ENCODE measurements at places on chromosomes 5 and 9.

GRCh38 chr5:55004729-55005128 is 19.3 kb upstream of the GZMK start:
- no peak for DNase-seq

DNA sequence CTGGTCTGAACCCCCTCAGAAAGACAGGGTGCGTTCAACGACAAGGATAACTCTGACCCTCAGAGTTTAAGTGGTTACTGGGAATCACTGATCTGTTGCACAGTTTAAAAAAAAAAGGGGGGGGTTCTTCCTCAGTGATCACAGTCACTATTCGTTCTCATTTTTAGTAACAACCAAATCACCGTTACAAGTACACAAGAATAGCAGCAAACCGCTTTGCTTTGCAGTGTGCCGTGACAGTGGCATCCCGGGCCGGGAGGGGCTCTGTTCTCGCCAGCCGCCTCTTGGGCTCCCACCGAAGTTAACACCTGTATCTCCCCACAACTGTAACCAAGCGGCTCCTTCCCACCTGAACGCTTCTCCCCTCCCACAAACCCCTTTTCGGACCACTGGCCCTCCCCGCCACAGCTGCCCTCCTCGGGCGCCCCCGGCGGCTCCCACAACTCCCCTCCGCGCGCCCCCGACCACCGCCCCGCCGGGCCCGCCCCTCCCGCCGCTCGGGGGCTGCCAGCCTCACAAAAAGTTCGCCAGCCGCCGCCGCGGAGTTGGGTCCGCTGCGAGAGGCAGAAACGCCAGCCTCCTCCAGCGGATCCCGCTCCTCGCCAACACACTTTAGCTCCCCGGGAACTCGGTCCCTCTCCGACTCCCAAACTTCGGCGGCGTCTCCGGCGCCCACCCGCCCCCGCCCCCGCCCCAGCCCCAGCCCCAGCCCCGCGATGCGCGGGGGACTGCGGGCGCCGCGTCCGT is 1.2 kb downstream of the SSBP2 start:
- peak; percentile 27 for DNase-seq

- DNase-seq = no peak
Measured at GRCh38 chr9:97672403-97672802, 24.7 kb downstream of the XPA start.

DNA sequence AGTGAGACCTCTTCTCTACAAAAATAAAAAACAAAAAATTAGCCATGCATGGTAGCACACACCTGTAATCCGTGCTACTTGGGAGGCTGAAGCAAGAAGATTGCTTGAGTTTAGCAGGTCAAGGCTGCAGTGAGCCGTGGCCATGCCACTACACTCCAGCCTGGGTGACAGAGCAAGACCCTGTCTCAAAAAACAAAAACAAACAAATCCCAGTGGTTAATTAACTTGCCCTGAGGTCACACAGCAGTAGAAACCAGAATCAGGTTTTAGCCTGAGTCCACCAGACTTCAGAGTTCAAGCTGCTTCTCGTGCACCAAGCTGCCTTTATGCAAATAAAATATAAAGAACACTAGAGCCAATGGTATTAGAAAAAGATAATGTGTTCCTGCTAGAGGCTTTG is 169.7 kb downstream of the GOLPH3 start:
- DNase-seq = no peak

DNA sequence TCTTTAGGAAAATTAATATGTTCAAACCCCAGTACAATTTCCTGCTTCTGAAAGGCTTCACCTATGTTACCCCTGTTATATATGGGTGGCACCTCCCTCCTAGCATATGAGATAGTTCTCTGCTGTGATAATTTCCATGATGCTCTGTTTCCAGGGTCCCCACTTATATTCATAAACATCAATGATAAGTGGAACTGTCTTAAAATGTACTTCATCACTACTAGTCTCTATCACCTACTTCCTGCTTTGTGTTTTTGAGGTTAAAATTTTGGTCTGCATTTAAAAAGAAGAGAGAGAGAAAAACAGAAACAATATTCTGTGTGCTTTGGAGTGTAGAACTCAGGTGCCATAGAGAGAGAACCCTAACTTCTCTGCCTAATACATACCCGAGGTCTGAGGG is 234.7 kb downstream of the HTR1A start:
- no peak for DNase-seq

DNA sequence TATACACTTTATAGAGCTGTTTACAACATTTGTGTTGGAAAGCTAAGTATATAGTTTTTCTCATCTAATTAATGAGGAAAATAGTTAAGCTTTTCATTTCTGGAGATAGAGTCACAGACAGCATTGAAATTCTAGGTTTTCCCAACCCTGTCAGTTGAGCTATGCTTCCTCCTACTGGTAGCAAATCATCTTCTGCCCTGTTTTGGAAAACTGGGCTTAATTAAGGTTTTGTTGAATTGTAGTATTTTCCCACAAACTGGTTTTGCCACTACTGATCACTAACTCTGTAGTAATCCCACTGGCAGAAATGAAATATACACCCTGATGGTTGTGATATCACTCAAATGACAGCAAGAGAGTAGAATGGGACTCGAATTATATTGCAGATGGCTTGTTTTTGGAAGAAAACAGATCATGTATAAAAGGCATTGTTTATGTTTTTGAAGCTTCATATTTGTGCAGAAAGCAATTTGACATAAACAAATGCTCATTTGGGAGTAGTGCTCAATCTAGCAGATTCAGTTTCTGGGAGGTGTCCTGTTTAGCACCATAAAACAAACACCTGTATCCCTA is 46.6 kb downstream of the CD180 start:
- no peak for DNase-seq

DNA sequence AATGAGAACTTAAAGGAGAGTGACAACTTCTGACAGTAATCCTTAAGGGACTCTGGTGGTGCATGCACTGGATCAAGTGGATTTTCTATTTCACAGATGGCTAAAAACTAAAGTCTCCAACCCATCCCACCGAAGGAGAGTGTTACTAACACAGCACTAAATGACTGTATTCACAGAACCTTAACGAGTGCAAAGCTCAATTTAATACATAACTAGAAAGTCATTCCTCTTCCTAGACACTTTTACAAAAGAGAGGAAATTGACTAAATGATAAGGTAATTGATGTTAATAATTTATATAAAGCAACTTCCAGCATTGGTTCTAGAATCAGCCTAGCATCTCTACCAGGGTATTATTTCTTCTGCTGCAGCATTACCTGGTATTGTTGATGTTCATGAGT is 189.8 kb downstream of the ADAMTS12 start:
- no peak for DNase-seq

GRCh38 chr5:95619096-95619495 is 791 bp upstream of the GPR150 start:
- no peak for DNase-seq

DNA sequence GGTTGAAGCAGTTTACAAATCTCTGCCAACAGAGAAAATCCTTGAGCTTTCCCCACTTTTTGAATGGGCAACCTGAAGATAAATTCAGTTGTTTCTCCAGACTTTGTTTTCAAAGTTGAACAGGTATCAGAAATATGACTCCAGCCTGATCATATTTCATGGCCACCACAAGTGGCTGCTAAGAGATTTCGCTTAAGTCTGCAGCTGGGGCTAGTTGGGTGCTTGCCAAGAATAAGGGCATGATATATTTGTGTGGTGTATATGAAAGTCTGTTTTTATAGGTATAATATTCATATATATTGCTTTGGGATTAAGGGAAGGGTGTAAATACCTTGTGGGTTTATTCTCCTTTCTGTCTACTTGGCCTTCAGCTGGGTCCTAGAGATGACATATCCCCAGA is 168.4 kb upstream of the GDNF start:
- DNase-seq = no peak

- DNase-seq = no peak
Measured at GRCh38 chr5:154842689-154843530, 7.5 kb downstream of the FAXDC2 start.

- DNase-seq = no peak
Measured at GRCh38 chr5:118236108-118236849, 752.1 kb downstream of the DTWD2 start.

- no peak for DNase-seq
Measured at GRCh38 chr5:108432024-108432423, 50.1 kb upstream of the FBXL17 start.

GRCh38 chr5:14816999-14817761 is 54.4 kb downstream of the ANKH start:
- no peak for DNase-seq

GRCh38 chr9:85662573-85662972 is 79.2 kb downstream of the AGTPBP1 start:
- no peak for DNase-seq

- DNase-seq = no peak
Measured at GRCh38 chr9:27404661-27405060, 107.7 kb upstream of the EQTN start.

DNA sequence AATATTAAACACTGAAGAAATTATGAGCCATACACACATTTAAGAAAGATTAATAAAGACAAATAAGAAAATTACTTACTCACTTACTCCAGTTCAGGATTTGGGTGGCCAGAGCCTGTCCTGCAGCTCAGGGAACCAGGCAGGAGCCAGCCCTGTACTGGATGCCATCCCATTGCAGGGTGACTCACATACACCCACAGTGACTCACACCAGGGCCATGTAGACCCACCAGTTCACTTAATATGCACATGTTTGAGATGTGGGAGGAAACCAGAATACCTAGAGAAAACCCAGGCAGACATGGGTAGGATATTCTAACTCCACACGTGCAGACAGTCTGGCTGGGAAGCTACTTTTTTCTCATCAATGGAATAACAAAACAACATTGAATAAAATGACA is 49.6 kb upstream of the ADRB2 start:
- no peak for DNase-seq

DNA sequence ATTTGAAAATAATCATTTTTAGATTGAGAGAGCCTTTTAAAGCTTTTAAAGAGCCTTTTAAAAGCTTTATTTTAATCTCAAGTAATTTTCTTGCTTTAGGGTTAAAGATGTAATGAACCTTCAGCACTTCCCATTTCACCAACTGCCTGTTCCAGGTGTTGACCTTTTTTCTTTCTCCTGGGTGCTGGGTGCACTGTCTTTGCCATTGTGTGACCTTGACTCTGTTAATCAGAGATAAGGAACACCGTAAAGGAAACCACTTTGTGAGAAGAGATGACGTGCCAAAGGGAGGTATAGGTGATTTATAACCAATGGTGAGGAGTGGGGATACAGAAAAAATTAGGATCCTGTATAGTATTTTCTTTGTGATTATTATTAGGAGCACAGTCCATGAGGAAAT is 68.2 kb downstream of the NAA35 start:
- DNase-seq = no peak

GRCh38 chr9:21993007-21993406 is 1.2 kb downstream of the CDKN2A start:
- DNase-seq = no peak

- DNase-seq = peak; percentile 11
Measured at GRCh38 chr5:73591102-73591695, 25.7 kb downstream of the UTP15 start.

DNA sequence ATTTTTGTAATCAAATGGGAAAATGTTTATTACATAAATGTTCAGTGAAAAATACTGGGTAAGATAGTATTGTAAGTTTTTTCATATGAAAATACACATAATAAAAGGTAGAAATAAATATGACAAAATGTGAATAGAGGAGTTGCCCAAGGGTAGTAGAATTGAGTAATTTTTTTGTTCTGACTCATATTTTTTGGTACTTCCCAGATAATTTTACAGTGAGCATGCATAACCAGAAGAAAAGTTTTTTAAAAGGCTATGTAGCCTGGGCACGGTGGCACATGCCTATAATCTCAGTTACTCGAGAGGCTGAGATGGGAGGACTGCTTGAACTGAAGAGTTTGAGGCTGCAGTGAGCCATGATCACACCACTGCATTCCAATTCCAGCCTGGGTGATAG is 116.9 kb downstream of the PIP5K1B start:
- no peak for DNase-seq

GRCh38 chr5:89534331-89534730 is 651.3 kb upstream of the MEF2C start:
- no peak for DNase-seq
